ENCODE measurements at places on chromosomes 13 and 19.

- DNase-seq: no peak
Measured at GRCh38 chr13:80214521-80214991, 126.4 kb downstream of the SPRY2 start.

- no peak for DNase-seq
Measured at GRCh38 chr19:38648769-38649304, 1.4 kb downstream of the ACTN4 start.

GRCh38 chr13:50144246-50145160 lies 129.3 kb downstream of the KCNRG start:
- no peak for DNase-seq

DNA sequence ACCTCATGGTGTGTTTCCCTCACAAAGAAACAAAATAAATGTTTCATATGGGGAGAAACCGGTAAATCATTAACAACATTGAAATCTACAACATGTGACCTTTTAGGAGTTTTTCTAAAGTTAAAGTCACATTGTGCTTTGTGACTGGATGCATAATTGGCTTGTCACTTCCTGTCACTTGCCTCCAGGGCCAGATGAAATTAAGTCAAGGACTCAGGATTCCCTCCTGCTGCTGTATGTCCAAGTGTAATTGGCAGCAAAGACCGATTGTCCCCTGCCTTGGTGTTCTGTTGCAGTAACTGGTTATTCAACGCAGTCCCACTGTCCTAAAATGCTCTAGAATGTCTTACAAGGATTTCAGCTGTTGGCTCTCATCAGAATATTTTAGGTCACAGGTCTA lies 448.2 kb downstream of the LIG4 start:
- no peak for DNase-seq

DNA sequence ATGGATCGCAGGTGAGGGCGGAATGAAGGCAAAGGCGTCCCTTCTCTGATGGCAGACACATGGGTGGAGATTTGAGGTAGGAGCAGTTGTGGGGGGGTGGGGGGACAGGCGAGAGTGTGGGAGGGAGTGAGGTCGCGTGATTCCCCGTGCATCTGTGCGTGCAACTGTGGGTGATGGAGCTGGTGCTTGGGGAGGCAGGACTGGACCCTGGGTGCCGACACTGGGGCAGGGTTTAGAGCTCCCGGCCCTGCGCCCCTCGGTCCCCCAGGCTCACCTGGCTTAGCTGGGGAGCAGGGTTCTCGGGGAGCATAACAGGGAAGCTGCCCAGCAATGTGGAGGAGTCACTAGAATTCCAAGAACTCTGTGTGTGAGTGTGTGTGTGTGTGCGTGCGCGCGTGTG lies 3.4 kb downstream of the TMPRSS9 start:
- no peak for DNase-seq

DNA sequence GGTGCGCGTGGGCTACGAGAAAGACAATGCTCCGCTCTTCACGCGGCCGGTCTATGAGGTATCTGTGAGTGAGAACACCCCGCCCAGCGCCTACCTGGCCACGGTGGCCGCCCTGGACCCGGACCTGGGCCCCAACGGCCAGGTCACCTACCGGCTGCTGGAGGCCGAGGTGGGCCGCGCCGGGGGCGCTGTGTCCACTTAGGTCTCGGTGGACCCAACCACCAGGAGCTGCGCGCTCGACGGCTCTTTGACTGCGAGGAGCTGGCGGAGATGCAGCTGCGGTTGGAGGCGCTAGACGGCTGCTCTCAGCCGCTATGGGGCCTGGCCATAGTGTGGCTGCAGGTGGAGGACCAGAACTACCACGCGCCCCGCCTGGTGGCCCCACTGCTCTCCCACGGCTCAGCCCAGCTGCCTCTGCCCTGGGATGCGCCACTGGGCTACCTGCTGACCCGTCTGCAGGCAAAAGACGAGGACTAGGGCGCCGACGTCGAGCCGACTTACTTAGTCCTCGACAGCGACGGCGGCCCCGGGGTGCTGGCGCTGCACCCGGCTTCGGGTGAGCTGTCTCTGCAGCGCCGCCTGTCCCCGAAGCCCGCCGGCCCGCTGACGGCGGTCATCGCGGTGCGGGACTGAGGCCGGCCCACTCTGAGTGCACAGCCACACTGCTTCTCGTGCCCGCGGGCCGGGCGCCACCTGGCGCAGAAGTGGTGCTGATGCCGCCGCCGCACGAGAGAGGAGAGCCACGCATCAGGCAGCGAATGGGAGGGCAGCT lies 173.0 kb downstream of the OLFM4 start:
- DNase-seq: no peak

DNA sequence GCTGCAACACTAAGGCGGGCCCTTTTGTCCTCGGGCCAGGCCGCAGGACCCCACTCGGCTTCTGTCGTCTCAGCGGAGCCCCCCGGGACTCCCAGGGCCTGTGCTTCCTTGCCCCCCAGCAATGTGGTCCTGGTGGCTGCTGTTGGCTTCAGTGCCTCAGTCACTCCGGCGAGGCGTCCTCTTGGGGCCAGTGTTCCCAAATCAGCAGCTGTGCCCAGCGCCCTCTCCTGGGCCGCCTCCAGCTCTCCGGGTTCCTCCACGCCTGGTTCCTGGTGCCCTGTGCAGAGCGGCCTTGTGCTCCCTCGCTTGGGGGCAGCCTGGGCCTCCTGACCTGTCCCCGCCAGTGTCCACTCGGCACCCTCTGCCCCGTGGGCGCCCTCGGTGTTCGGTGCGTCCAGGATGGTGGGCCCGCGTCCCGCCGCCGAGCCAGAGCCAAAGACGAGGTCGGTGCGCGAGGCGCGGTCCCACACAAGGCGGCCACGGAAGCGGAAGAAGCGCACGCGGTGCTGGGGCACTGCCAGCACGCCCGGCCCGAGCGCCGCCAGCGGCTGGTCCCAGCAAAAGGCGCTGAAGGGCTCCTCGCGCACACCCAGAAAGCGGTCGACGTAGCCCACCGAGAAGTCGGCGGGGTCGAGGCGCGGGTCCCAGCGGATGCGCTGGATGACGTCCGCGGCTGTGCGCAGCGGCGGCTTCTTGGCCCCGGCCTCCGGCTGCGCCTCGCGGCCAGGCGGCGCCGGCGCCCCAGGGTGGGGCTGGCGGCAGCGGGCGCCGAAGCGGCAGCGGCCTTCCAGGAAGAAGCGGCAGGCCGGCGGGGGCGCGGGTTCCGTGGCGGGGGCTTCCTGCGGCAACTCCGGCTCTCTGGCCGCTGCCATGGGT lies 685 bp downstream of the LENG9 start:
- no peak for DNase-seq

DNA sequence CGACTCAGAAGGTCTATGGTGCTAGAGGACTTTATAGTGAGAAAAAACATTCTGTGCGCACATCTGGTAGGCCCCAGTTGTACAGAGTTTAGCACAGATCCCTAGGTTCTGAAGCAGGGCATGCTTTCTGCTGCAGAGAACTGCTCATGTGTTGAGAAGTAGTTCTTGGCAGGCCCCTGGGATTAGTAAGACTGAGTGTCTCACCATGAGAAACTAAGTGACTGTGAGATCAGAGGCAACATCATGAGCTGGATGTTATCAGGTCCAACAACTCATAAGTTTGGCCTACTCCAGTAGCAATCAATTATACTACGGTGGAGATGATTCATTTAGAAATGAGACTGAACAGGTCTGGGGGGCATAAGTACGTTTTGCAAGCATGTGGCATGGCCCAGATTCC lies 507.4 kb upstream of the KLF12 start:
- DNase-seq: no peak

GRCh38 chr13:113904411-113904810 lies 40.5 kb upstream of the GAS6 start:
- no peak for DNase-seq

- DNase-seq: no peak
Measured at GRCh38 chr19:57800696-57801095, 14.0 kb downstream of the ZNF552 start.

DNA sequence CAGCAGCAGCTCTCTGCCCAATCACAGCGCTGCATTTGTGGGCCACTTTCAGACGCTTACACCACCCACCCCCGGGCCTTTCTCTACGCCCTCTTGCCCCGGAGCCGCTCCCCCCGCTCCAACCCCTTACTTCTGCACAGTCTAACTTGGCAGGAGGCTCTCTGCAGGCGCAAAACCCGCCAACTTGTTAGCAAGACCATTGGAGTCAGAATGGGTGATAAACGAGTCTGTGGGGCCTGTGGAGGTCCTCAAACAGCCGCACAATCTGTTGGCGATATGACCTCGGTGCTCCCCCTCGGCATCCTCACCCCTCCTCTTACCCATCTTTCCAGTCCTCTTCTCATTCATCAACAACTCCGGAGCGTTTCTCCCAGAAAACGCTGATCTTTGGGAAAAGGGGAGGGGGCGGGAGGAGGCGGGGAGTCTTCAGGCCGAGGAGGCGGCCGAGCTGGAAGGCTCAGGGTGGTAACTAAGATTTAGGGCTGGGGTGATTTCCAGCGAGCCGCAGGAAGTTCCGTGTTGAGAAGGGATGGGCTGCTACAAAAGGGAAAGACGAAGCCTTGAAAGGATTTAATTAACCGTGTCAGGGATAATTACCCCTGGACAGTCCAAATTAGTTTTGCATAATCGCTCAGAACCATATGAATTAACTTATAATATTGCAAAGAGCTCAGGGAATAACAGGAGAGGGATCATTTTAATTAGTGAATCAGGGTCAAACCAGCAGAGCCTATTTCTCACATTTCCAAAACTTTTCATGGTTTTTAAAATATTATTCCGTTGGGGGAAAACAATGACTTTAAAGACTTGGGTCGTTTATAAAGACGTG lies 4.1 kb downstream of the SOX21 start:
- no peak for DNase-seq

- no peak for DNase-seq
Measured at GRCh38 chr19:782878-783668, 14.2 kb upstream of the PTBP1 start.

GRCh38 chr13:114071410-114071809 lies 61.0 kb downstream of the RASA3 start:
- DNase-seq: no peak

DNA sequence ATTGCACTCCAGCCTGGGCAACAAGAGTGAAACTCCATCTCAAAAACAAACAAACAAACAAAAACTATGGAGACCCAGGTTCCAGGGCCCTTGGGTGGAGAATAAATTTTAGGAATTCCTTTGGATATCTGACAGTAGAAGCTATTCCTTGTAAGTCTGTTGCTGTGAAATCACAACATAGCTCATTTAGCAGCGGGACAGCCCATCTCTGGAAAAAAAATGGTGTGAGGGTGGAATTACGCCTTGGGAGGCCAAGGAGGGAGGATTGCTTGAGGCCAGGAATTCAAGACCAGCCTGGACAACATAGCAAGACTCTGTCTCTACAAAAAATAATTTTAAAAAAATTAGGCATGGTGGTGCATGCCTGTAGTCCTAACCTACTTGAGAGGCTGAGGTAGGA lies 15.7 kb downstream of the HMGB1 start:
- no peak for DNase-seq

DNA sequence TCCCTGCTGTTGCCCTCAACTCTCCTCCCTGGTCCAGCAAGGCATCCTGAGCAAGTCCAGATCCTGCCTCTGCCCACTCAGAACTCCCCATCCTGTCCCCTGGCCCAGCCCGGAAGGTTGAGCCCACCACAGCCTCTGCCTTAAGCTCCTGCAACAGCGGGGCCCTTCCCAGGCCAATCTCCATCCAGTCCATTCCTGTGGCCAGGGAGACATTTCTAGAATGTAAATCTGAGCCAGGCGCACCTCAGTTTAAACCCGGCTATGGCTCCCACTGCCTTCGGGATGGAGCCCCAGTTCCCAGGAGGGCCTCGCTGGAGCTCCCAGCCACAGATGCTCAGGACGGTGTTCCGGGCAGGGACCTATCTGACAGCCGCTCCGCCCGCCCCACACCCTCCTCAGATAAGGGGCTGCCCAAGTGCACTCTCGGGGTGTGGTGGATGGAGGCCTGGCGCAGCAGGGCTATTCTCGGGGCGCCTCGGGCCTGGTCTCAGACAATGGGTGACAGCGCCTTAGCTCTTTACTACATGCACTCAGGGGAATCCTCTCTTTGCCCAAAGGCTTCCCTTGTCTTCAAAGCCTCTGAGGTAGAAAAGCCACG lies 5.3 kb downstream of the TRAPPC6A start:
- no peak for DNase-seq

DNA sequence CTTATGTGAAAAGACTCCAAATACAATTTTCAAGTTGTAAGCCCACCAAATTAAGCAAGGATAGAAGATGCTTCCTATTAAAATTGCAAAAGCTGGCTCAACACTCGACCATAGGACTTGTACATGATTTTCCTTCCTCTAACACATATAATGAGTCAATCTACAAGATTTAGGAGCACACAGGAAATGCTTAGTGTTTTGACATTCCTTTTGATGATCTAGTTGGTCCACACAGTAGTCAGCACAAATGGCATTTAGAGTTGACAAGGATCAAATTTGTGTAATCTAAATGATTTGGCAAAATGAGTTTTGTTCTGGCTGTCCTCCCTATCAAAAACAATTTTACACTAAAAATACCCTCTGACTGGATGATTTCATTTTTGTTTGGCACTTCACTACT lies 340.2 kb downstream of the DIAPH3 start:
- DNase-seq: no peak

DNA sequence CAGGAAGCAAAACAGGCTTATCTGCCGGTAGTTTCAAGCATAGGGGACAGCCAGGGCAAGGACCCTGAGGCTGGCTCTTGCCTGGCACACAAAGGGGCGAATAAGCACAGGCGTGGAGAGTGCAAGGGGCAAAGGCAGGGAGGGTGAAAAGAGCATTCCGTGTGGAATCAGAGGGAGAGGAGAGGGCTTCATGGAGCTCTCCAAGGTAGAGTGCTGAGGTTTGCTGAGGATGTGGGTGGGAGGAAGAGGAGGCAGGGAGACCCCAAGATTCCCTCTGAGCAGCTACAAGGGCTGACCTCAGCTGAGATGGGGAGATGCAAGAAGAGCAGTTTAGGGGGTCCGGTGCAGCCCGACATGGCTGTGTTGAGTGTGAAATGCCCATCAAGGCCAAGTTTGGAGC lies 36.5 kb upstream of the ZNRF4 start:
- no peak for DNase-seq

DNA sequence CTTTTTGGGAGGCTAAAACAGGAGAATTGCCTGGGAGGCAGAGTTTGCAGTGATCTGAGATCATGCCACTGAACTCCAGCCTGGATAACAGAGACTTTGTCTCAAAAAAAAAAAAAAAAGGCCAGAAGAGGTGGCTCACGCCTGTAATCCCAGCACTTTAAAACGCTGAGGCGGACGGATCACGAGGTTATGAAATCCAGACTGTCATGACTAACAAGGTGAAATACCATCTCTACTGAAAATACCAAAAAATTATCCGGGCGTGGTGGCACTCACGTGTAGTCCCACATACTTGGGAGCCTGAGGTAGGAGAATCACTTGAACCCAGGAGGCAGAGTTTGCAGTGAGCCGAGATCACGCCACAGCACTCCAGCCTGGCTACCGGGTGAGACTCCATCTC lies 39.9 kb downstream of the ZNF611 start:
- no peak for DNase-seq

DNA sequence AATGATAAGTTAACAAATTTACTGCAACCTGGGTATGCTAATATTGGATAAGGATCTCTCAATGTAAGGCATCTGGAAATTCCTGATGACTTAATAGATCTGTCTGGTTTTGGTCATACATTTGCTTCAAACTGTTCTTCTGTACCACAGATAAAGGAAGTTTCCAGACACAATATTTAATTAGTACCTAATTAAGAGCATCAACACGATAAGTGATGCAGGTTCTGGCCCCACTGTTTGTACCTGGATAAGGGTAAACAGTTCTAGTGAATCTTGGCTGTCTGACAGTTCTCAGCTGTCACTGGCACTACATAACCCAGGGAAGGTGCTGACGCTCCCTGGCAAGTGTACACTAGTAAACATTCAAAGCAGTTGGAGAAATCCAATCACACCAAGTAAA lies 165.6 kb downstream of the MZT1 start:
- DNase-seq: peak; percentile 6

- no peak for DNase-seq
Measured at GRCh38 chr13:52650731-52651130, 1.9 kb upstream of the SUGT1 start.

- no peak for DNase-seq
Measured at GRCh38 chr19:35766571-35767104, 8.7 kb downstream of the PROSER3 start.

Data from cerebellar nuclear complex (tissue), 1 donor.